ENCODE measurements at places on chromosomes 2 and 18.

- DNase-seq, result no peak
These were observed 79.0 kb downstream of the ACVR2A start for GRCh38 chr2:147923846-147924245.

DNA sequence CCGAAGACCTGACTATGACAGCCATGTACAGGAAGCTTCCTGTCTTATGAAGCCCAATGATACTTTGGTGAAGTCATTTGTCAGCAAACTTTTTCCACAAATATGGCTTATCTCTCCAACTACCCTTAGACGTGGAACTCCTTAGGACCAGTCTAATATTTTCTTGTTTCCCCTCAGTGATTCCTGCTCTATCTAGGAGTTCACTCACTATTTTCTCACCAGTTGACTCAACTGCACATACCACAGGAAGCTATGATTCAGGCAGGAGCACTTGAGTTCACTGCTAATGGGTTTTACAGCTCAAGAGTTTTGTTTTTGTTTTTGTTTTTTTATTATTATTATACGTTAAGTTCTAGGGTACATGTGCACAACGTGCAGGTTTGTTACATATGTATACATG, 109.3 kb downstream of the ANTXR1 start:
- DNase-seq, result no peak

DNA sequence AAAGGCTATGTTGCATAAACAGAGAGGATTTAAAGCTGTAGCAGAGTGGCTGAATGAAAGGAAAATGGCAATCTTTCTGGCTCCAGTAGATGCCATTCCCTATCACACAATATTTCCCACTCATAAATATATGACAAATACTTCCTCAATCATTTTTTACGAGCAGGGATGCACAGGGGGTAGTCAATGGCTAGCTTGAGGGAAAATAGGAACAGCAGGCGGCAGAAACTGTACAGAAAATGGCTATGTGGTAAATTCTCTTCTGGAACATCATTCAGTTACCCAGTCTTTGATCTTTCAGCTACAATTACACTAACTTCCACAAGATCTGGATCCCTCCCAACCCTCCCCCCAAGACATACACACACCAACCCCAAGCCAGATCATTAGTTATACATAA, 127.2 kb downstream of the OLA1 start:
- no peak for DNase-seq

DNA sequence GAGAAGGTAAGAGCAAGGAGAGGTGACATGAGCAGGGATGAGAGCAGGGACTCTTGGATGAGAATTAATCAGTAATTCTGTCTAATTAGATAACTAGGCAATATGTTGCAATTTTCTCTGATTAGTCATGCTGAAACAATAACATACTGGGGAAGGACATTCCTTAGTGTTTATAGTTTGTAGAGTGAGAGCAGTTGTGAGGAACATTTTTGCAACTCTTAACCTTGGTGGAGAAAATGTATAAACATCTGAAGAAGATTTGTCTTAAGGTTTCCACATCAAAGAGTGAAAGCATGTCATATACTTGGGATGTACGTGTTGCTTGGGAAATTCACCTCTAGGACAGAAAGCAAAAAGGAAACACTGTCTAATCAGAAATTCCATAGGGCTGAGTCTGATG, 955.4 kb upstream of the FANCL start:
- DNase-seq, result no peak

- no peak for DNase-seq
These were observed 90.4 kb downstream of the MTCL1 start for GRCh38 chr18:8795586-8796325.

- DNase-seq, result no peak
These were observed 40.6 kb downstream of the INSIG2 start for GRCh38 chr2:118128826-118129225.

DNA sequence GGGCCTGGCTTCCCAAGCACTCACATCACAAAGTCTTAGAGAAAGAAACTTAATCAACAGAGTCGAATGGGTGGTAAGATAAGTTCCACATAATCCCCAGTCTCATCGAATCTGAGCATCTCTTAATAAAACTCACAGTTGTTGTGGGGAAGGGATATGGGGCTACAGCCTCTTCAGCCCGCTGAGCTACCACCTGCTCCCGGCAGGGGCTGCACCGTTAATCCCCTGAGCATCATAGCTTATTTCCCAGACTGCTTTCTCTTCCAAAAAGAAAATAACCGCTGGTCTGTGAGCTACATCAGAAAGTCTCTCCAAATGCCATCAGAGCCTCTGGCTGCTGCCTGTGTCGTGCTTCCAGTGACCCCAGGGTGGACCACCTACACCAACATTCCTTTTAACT, 139.4 kb upstream of the CELF4 start:
- no peak for DNase-seq

DNA sequence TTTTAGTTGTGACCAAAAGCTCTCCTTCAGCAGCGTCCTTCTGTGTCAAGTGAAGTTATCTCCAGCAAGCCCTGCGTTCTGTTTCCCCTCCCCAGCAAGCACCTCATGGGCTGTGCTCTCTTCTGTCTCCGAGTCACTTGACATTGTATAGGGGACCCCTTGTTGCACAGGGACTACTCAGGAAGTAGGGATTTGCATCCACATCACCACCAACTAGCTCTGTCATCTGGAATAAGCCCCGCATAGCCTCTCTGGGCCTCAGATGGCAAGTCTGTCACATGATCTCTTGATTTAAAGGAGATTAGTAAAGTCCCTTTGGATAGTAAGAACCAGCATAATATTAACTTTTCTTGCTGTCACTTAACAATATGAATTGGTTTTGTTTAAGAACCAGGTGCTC, 32.0 kb upstream of the STPG4 start:
- no peak for DNase-seq

GRCh38 chr2:162327134-162327769, 8.8 kb upstream of the IFIH1 start:
- no peak for DNase-seq

- DNase-seq, result no peak
These were observed 154.3 kb upstream of the LTBP1 start for GRCh38 chr2:32792416-32792815.

DNA sequence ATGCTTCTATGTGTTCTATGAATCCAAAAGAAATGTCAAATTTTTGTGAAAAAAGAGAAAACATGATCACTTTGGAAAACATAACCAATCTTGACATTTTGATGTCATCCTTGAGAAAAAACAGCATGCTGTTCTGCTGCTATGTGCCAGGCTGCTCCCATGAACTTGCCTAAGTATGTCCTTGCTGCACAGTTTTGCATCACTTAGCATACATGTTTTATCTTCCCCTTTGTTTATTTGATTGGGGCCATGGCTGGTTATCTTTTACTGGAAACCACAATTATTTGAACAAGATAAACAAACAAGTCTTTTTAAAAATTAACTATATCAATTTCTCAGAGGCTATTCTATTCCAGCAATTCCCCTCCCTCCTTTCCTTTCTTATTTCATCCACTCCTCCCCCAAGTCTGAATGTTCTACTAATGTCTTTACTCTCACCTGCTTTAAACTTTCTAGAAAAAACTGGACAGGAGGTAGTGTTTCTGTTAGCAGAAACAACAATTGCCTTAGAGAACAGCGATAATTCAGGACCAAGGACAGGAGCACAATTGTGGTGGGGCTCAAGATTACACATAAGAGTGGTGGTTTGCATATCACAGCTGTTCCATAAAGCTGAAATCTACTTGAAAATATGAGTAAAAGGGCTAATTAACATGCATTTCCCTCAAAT, 6.7 kb downstream of the AOX1 start:
- DNase-seq, result no peak

GRCh38 chr2:169448316-169448715, 31.0 kb upstream of the BBS5 start:
- DNase-seq, result no peak

DNA sequence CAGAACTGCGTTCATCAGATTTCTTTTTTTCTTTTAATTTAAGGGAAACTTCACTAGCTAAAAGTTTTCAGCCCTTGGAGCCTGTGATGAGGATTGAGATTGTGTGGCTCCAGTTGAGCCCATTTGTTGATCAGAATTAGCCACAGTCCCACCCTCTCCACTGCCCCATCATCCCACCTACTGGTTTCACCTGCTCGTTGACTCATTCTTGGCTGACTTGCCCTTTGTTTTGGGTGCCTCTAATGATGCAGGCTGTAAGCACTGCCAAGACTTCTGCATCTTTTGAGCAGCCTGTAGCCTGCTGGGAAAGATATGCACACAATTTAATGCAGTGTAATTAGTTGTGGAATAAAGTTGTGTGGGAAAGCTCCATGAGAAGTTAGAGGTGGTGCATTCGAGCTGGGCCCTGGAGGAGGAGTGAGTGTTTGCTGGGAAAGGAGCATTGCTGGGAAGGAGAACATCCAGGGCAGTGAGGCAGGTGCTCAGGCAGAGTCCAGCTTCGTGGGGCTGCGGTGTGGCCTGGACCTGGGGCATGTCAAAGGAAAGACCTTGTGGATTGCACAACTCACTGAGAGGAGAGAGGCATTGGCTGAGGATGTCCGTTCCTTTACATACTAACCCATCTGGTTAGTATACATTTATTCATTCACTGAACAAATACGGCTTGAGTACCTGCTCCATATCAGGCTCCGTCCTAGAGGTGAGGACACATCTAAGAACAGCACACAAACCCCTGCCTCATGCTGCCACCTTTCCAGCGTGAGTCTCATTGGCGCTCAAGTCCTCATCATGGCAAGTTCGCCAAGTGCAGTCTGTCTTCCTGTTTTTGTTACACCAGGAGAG, 18.2 kb downstream of the ASPRV1 start:
- DNase-seq, result no peak

- no peak for DNase-seq
These were observed 24.3 kb downstream of the NCK2 start for GRCh38 chr2:105768961-105769452.

DNA sequence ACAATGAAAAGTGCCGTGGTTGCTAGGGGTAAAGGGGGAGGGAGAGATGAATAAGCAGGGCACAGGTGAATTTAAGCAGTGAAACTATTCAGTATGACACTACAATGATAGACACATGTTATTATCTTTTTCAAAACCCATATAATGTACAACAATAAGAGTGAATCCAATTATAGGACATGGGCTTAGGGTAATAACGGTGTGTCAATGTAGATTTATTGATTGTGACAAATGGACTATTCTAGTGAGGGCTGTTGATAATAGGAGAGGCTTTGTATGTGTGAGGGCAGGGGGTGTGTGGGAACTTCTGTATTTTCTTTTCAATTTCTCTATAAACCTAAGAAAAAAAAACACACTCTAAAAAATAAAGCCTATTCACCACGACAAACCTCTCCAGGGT, 223.8 kb downstream of the RIT2 start:
- no peak for DNase-seq

DNA sequence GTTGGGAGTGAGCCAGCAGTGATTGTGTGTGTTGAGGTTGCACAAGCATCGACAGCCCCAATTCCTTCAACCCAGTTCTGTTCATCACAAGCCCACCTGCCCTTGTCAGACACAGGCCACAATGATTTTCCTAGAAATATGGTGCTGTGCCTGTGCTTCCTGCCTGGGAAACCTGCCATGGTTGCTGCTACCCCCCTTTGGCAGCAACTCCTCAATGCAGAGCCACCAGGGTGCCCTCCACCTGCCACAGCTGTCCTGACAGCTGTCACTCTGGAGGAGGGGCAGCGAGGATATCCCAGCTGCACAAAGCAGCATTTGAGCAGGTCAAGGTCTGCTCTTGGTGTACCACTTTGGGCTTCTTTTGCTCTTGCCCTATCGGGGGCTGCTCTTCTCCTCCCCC, 27.1 kb downstream of the SMIM21 start:
- DNase-seq, result no peak

DNA sequence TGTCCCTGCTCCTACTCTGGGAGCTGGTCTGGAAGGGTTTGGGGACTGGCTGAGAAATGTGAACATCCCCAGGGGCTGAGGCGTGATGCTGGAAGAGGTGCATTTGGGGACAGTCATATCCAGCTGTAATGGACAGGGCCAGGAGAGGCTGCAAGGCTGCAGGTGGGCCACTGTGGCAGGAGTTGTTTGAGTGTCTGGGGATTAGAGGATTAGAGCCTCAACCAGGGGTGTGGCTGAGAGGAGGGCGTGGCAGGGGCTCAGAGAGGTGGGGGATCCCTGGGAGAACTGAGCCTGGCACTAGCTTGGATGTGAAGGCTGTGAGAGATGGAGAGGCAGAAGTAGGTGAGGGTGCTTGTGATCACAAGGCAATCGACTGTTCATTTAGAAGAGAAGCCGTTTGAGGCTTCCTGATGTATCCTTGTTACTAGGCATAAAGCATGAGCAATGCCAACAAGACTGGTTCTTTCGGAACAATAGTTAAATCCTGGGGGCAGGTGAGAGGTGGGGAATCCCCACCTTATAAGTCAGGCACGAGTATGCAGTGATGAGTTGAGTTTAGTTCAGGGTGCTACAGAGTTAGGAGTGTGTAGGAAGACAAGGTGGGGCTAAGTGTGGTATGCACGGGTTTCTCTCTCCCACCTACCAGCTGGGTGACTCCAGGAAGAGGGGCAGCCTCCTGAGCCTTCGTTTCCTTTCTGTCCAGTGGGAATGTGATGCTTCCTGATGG, 31.9 kb downstream of the SH3RF3 start:
- no peak for DNase-seq

DNA sequence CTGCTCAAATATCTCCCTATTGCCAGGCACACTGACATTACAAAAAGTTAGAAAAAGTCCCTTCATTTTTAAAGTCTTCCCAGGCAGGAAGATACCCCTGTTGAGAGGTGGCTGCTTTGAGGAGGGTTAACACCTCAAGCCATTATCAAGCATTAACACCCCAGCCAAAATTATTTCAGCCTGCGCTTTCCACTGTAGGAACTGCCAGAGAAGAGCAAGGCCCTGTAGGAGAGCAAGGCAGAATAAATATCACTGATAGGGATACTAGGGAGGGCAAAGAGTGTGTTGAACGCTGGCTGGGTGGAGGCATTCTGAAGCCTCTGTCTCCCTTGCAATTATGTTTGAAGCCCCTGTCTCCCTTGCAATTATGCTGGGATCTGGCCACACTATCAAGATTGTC, 1020.7 kb upstream of the CELF4 start:
- no peak for DNase-seq

- DNase-seq, result no peak
These were observed 816.6 kb downstream of the SATB2 start for GRCh38 chr2:198641161-198641560.

DNA sequence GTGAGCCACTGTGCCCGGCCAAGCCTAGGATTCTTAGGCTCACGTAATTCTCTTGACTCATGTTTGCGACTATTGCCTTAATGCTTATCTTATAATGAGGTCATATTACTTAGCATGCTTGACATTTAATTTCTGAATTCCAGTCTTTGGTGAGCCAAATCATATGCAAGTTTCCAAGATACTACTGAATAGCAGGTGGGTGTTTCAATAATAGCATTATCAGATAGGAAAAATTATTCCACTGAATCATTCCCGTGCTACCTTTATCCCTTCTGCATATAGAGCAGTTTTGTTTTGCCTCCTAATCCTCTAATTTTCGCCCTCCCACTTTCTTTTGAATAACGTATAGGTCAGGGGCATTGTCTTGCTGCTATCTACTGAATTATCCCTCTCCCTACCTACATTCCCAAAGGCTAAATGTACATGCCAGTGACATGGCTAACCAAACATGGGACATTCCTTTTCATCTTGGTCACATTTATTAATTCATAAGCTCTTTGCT, 4.9 kb downstream of the DAW1 start:
- DNase-seq, result no peak

GRCh38 chr2:69306393-69306821, 80.6 kb downstream of the GFPT1 start:
- DNase-seq, result no peak

GRCh38 chr18:13300029-13300428, 81.5 kb downstream of the LDLRAD4 start:
- DNase-seq, result no peak

All from activated T-helper 1 cell treated with anti-CD3 and anti-CD28 coated beads, Interleukin-2, amount 50 U/mL, for 16 hours (primary cell).